Stimulated activated CD8-positive, alpha-beta memory T cell treated with anti-CD3 and anti-CD28 coated beads, Interleukin-15, amount 100 ng/mL, for 1 hour (primary cell): ENCODE measurements at places on chromosomes 1 and 21.

GRCh38 chr1:107405236-107405635 lies 264.4 kb downstream of the NTNG1 start:
- DNase-seq, result no peak

DNA sequence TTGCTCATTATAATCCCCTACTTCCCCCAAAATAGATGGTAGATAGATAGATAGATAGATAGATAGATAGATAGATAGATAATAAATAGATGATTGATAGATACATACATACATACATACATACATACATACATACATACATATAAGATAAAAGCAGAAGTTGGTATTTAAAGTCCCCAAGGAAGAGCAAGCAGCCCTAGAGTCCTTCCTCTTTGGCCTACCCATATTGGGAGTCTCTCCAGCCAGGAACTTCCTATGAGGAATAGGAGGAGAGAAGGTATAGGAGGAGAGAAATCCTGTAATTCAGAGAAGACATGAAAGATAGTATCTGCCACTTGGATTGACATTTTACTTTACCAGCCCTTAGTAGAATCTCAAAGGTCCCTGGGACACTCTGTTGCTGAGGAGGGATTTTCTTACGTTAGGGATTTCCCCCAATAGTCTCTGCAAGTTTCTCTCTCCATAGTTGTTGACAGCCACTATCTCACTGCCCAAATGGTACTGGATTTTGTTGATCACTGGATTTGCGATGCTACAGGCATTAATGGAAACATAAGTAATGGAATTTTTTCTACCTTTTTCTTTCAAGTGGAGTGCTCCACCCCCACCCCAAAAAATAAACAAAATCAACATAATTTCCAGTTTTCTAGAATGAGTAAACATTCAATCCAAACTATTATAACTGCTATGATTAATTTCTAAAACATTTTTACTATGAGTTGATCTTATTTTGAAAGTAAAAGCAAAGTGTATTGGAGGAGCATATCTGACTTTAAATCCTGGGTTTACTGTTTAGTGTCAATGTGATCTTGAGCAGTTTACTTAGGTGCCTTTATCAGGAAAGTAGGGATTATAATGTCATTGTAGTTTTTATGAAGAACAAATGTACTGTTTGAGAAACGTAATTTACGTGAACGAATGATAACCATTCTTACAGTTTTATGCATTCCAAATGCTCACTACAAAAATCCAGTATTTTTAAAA lies 93.2 kb upstream of the TNFSF4 start:
- no peak for DNase-seq

DNA sequence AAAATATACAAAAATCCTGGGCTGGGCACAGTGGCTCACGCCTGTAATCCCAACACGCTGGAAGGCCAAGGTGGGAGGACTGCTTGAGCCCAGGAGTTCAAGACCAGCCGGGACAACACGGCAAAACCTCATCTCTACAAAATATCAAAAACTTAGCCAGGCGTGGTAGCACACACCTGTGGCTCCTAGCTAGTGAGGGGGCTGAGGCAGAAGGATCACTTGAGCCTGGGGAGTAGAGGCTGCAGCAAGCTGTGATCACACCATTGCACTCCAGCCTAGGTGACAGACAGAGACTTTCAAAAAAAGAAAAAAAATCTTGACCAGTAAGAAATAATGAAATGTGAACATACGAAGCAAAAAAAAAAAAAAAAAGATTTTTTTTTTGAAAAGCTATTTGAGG lies 52.1 kb downstream of the ARID4B start:
- no peak for DNase-seq

DNA sequence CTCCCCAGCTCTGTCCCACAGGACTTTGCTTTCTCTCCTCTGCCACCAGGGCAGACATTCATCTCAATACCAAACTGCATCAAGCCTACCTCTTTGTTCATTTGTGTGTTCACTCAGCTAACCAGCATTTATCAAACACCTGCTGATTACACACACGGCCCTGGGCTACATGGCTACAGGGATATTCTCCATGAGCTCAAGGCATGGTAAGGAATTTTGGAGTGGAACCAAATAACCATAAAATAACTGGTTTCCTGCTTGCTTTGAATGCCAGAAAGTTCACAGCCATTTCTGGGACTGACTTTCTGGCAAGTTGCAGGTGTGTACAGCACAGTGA lies 54.6 kb downstream of the LDLRAD2 start:
- no peak for DNase-seq

DNA sequence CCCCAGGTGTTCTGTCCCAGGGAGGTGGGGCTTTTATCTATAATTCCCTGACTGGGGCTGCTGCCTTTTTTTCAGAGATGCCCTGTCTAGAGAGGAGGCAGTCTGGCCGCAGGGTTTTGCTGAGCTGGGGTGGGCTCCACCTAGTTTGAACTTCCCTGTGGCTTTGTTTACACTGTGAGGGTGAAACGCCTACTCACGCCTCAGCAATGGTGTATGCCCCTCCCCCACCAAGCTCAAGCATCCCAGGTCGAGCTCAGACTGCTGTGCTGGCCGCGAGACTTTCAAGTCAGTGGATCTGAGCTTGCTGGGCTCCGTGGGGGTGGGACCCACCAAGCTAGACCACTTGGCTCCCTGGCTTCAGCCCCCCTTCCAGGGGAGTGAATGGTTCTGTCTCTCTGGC lies 124.3 kb downstream of the CENPF start:
- DNase-seq, result no peak

- peak; percentile 30 for DNase-seq
These were observed 6.7 kb downstream of the ZNF648 start for GRCh38 chr1:182054698-182055326.

DNA sequence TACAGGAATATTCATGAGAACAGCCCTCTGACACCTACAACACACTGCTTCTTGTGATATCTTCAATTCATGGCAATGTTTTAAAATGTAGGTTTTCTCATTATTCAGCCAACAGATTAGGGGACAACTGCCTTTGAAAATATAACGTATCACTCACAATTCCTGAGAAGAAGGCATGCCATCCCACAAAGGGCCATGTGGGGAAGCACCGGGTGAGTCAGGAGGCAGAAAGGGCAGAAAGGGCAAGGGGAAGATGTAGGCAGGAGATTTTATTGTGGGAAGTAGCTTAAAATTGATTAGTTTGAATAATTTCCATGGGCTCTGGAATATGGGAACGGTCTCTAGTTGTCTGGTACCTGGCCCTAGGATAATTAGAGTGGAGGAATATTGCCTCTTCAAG lies 165.7 kb downstream of the HHIPL2 start:
- no peak for DNase-seq

DNA sequence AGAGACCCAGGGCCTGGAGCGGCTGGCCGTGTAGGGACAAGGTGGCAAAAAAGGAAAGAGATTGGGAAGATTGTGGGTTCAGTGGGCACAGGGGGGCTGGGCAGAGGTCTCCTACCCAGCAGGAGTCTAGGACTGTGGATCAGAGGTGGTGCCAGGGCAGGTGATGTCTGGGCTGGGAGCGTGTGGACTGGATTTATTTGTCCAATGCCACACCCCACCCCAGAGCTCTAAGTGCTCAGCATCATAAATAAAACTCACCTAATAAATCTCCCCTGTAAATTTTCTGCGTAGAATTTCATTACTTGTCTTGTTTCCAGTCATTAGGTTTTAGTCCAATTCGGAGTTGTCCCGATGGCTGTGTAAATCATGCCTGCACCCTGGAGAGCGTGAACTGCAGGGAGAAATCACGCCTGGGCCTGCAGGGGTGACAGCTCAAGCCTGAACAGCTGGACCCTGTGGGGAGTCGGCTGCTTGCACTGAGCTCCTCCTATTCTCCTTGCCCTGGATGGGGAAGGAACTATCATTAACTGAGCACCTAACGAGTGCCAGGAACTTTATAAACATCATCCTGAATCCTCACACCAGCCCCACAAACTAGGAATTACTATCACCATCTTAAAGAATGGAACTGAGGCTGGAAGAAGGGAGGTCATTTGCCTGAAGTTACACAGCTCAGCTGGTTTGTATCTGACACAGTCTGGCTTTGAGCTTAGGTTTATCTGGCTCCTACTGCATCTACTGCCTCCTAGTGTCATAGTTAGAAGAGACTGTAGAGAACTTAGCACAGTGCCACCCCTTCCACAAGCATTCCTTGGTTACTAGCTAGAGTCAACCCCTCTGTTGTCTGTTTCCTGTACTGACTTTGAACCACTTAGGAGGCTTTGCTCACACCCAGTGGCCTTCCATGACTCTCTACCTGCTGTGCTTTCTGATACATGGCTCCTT lies 25.0 kb upstream of the POU3F1 start:
- DNase-seq, result no peak

- no peak for DNase-seq
These were observed 76.6 kb downstream of the GPR88 start for GRCh38 chr1:100614570-100614969.
